Stimulated activated CD8-positive, alpha-beta memory T cell treated with anti-CD3 and anti-CD28 coated beads, Interleukin-7, amount 100 ng/mL, for 24 hours (primary cell): ENCODE measurements at places on chromosomes 6 and 20.

DNA sequence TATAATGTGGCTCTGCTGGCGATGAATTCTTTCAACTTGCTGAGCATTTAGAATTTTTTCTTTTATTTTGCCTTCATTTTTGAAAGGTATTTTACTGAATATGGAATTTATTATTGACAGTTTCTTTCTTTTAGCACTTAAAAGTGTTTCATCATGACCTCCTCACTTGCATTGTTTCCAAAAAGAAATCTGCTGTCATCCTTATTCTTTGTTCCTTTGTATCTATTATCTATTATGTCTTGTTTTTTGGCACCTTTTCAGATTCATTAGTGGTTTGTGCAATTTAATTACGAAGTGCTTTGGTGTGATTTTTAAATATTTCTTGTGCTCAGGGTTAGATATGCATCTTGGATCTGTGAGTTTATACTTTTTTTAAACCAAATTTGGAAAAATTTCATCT lies 26.0 kb upstream of the SLC22A2 start:
- no peak for DNase-seq

DNA sequence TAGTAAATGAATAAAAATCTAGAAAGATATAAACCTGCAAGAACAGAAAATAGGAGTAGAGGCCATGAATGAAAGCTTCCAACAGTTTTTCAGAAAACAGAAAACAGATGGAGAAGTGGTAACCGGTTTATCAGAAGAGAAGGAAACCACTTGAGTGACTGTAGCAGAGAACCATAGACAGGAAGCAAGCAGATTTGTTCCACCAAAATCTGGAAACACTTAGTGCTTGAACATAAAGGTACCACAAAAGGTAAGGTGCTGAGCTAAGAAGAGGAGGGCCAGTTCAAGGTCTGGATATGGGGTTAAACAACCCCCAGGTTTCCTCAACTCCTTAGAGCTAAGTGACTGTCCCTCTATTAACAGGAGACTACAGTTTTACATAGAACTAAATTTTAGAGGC lies 9.2 kb upstream of the KIAA0319 start:
- no peak for DNase-seq

DNA sequence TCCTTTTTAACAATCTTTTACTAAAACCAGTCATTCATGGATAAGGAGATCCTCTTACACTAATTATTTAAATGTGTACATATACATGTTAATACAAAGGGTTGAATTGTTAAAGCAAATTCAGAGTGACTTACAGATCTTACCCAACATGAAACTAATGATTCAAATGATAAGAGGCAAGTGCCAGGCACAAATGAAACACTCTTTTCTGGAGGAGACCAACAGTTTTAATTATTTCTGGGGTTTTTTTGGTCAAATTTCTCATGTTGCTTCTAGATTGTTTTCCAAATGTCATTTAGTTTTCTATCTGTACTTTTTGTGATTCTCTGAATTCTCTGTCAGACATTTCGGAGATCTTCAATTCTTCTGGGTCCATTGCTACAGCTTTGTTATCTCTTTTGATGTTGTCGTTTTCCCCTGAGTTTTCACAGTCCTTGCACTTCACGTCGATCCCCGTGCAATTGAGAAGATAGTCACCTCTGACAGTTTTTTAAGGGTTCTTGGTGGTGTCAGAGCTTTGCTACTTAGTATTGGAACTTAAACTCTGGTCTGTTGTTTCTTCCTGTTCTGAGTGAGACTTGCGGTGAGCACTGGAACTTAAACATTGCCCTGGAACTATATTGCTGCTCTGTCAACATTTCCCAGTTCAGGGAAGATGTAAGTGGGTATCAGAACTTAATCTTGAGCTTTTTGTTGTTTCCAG lies 23.2 kb downstream of the MAS1 start:
- DNase-seq = no peak

GRCh38 chr6:6870921-6871320 lies 236.8 kb upstream of the RREB1 start:
- no peak for DNase-seq

GRCh38 chr6:135811644-135812526 lies 39.6 kb upstream of the PDE7B start:
- no peak for DNase-seq

- DNase-seq = no peak
Measured at GRCh38 chr6:93746892-93747291, 327.5 kb upstream of the EPHA7 start.

DNA sequence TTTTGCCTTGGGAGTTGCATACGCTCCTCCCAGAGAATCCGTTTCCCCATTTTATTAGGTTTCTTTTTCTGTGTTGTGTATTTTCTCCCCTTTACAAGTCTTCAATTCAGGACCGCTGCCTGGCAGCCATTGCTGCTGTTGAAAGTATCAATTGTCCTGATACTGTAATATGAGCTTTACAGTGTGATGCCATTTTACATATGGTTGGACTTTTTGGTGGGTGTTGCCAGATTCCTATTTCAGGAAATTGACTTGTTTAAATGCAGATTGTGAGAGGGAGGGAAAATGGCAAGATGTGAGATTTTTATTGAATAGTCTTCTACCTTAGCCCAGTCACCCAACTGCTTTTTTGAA lies 1.2 kb downstream of the PANK2 start:
- no peak for DNase-seq

GRCh38 chr20:38725148-38725901 lies 1.0 kb downstream of the SLC32A1 start:
- no peak for DNase-seq

DNA sequence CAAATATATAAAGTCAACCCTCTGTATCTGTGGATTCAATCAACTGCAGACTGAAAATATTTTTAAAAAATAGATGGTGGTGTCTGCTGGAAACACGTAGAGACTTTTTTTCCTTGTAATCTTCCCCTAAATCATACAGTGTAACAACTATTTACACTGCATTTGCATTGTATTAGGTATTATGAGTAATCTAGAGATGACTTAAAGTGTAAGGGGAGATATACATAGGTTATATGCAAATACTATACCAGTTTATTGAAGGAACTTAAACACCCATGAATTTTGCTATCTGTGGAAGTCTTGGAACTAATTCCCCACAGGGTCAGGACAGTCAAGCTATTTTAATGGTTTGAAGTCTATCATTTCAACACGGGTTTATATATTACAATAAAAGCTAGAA lies 10.2 kb downstream of the HDAC2 start:
- no peak for DNase-seq

GRCh38 chr20:4165984-4166725 lies 150.8 kb upstream of the RNF24 start:
- DNase-seq = no peak

- DNase-seq = no peak
Measured at GRCh38 chr20:63699466-63700198, 3.2 kb downstream of the TNFRSF6B start.

GRCh38 chr6:41937861-41938574 lies 3.6 kb downstream of the CCND3 start:
- DNase-seq = no peak

GRCh38 chr6:27494987-27495385 lies 22.1 kb upstream of the ZNF184 start:
- no peak for DNase-seq
